ENCODE measurements at places on chromosomes 11 and 22. TPM values are rescaled to one million over a fixed set of nuclear protein-coding genes. Genes with fewer than 3 reads are reported as not detected.
A peak's percentile ranks its signal among the peaks of the same experiment; 100 is the strongest.

- no peak for DNase-seq
These were observed 103.3 kb upstream of the NNMT start for GRCh38 chr11:114192841-114193389.

DNA sequence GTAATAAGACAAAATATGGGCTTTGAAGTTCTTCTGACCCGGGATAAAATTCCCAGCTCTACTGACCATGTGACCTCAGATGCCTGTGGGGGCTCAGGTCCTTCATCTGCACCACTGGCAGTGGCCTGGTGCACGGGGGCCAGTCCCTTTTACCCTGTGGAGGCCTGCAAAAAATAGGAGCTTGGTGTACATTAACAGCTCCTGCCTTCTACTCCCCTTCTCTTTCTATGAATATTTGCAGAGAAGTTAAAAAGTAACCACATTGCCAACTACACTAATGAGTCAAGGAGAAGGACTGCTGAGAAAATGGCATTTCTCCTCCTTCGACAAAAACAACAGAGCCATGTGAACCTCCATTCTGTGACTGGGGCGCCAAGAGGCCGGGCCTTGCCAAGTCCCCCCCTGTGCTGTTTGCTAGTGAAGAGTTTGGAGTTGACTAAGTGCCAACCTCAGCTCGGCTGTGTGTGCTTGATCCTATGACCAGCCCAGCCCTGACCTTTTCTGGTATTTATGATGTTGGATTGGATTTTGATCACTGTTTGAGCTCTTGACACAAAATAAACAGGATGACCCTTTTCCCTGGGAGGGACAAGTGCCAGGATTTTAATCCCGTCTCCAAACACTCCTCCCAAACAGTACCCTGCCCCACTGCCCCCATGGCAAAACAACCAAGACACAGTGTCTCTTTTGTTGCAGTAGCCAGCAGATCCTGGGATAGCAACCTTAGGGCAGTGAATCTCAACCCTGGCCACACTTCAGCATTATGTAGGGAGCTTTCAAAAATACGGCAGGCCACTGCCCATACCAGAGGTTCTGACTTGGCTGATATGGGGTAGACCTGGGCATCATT, 380.1 kb downstream of the LARGE1 start:
- DNase-seq, result peak; percentile 64

GRCh38 chr11:69533296-69534165, 52.1 kb downstream of the LINC01488 start:
- peak; percentile 52 for DNase-seq

DNA sequence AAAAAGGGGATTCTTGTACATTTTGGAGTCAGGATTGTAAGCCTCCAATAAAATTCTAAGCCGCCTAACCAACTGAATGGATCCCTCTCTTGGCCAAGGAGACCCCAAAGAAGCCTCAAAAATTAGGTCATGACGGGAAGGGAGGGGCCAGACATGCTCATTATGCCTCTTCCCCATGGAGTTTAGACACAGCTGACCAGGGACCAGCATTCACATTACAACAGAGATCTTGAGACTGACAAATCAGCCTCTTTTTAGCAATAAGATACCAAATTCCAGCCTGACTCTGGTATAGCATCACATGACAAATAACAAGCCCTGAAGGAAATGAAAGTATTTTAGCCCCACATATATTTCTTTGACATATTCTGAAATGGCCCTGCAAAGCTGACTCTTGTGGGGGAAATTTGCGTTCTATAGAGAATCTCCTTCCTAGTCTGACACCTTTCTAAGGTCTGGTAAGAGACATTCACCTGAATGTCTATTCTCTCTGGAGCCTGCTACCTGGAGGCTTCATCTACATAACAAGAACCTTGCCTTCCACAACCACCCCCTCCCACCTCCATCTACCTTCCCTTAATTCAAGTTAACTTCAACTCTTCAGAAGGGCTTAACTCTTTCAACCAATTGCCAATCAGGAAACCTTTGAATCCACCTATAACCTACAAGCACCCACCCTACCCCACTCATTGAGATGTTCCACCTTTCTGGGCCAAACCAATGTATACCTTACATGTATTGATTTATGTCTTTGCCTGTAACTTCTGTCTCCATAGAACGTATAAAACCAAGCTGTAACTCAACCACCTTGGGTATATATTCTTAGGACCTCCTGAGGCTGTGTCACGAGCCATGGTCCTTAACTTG, 10.3 kb downstream of the GAL start:
- no peak for DNase-seq

DNA sequence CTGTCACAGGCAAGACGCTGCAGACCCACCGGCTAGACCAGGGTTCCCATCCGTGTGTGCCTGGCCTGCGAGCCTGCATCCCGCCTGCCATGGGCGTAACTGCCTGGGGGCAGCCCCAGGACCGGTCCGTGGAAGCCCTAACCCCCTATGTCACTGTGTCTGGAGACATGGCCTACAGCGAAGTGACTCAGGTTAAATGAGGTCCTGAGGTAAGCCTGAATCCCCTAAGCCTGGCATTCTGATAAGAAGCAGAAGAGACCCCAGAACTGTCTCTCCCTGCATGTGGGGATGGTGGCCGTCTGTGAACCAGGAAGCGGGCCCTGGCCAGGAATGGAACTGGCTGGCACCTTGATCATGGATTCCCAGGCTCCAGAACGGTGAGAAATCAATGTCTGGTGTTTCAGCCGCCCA, 570.1 kb downstream of the BRD1 start:
- DNase-seq, result peak; percentile 69

DNA sequence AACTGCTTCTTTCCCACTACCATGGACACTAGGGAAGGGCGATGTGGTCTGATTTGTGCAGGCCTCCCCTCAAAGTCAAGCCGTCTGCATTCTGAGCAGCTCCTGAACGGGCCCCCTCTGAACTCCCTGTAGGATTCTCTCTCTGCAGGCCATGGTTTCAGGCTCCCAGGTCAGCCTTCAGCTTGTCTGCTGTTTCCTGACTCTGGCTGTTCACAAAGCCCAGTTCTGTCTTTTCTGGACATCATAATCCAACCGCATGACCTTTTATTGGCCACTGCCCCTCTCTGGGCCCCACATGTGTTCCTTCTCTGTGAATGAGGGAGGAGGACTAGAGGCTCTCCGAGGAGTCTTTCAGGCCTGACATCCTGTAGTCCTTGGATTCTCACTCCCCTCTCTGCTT, 161.0 kb downstream of the FEZ1 start:
- DNase-seq, result peak; percentile 52

DNA sequence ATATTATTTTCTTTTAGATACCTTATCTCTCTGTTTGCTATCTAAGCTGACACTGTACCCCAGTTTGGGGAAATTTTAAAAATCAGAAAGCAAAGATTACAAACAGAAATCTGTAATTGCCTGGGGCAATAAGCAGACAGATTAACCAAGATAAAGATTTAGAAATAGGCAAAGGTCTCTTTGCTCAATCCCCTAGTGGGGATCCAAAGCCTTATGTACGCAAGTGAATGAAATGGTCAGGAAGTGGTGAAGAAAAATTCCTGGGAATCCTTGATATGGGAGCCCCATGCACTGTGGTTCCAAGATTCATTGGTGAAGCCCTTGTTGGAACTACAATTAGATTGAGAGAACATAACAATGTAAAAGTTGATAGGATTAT, 139.5 kb upstream of the GUCY1A2 start:
- DNase-seq, result no peak

DNA sequence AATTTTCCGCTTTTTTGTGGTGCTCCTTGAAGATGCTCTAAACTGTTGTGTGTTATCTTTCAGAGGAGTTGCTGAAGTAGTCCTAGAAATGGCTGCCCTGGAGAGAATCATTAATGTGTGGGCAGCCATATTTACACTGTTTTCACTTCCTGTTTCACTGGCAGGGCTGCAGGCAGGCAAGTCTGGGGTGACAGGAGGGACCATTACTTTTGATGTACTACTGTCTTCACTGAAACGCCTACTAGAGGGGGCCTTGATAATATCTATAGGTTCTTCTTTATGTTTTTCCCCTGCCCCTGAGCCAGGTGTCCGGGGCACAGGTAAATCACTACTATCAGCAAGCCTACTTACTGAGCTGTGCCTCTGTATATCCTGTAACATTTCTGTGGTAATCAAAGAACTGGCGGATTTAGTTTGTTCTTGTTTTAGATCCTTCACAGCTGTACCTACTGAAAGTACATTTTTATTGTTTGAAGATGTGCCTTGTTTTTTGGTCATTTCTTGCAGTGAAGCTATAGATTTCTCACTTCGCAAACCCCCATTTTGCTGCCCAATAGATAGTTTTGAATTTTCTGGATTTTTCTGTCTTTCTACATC, 39.7 kb downstream of the ACAT1 start:
- DNase-seq, result no peak

DNA sequence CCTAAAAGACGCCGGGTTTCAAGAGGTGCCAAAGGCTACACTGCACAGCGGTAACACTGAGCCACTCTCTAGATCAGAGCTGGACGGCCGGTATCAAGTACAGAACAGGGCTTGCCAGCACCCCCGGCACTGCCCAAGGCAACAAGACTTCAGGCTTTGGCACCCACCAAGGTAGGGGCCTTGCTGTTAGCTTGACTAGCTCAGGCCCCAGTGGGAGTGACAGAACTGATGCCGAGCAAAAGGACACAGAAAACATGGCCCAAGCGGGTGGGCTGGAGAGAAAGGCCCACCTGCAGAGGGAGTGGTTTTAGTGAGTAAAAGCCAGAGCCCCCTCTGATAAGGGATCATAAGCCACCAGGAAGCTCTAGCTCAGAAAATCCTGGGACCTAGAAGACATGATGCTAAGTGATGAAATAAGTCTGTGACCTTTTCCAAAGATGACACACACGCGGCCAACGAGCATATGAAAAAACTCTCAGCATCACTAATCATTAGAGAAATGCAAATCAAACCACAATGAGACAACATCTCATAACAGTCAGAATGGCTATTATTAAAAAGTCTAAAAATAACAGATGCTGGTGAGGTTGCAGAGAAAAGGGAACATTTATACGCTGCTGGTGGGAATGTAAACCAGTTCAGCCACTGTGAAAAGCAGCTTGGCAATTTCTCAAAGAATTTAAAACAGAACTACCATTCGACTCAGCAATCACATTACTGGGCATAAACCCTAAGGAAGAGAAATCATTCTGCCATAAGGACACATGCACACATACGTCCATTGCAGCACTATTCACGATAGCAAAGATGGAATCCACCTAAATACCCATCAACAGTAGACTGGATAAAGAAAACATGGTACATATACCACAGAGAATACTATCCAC, 12.9 kb downstream of the EHD1 start:
- DNase-seq, result no peak

DNA sequence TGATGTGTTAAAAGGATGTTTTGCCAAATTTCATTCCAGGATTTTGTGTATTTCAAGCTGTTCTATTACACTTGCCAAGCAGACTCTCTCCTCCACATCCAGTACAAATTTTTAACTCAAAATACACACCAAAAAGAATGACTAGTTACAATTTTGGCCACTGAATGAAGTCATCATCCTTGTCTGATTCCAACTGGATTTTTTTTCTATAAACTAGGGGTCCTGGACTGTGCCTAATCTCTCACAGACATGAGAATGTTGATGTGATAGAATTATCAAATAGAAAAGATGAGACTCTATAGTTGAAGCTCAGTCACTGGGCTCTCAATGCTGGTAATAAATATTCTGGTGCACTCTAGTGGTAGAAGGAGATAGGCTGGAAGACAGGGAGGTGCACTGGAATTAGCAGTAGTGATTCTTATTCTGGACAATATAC, 85.8 kb downstream of the FANCF start:
- no peak for DNase-seq

DNA sequence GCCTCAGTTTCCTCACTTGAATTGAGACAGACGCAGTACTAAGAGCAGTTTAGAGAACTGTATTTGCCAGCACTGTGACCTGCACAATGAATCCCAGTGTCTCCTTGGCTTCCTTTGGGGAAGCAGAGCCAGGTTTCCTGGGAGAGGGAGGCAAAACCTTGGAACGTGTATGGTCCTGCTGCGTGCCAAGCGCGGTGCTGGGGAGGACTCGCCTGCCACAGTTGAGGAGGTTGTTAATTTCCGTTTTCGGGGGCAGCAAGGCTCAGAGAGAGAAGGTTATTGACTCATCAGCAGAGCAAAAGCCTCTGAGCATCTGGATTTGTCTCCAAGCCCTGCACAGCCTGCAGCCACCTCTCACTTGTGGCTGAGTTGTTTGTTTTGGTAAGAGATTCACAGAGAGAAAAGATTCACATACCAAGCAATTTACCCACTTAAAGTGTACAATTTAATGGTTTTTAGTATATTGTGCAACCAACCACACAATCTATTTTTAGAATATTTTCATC, 10.8 kb downstream of the SYT12 start:
- no peak for DNase-seq

- DNase-seq, result no peak
These were observed 73.1 kb upstream of the CTSC start for GRCh38 chr11:88410656-88411055.

- no peak for DNase-seq
These were observed 168.2 kb downstream of the ETS1 start for GRCh38 chr11:128419012-128419767.

DNA sequence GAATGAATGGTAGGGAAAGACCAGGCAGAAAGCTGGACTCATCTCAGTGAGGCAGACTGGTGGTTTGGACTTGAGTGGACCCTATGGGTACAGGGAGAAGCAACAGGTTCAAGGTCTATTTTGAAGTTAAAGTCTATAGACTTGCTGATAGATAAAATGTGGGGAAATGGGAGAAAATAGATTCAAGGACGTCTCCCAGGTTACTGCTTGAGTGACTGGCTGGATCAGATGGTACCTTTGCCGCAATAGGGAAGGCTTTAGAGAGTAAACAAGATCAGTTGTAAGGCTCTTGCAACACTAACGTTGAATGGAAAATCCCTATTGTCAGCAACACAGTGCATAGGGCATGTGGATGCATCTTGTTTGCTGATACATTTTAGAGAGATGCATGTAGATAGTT, 27.4 kb downstream of the SEZ6L start:
- DNase-seq, result no peak

DNA sequence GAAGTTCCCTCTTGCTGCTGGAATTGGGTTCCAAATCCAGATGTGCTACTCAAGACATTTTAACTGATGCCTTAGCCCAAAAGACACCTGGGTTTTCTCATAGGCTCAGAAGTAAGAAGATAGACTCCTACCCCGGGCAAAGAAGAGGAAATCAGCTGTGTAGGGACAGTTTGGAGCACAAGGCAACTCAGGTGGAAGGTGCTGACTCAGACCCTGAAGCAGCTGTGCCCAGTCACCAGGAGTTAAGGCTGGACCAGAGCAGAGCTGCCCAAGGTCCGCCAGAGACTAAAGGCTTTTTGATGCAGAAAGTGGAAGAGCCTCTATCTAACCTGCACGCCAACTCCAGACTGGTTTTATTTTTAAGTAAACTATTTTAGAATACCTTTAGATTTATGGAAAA, 20.6 kb upstream of the RAB1B start:
- DNase-seq, result no peak

Gene F2
- polyA plus RNA-seq, result 0.72 TPM

Gene CDC42BPG
- polyA plus RNA-seq, result 6.0 TPM

Gene ISX
- polyA plus RNA-seq, result 0.13 TPM

Gene ADAMTS8
- polyA plus RNA-seq, result 5.7 TPM

Gene OR4C15
- not detected for polyA plus RNA-seq

Gene SMTNL1
- polyA plus RNA-seq, result not detected

Gene MMP27
- 0.50 TPM for polyA plus RNA-seq

Gene OR52A5
- not detected for polyA plus RNA-seq

Gene TSPAN18
- 1.2 TPM for polyA plus RNA-seq
